ENCODE measurements at places on chromosomes 1 and 21.

GRCh38 chr1:9703165-9703509, 51.6 kb downstream of the PIK3CD start:
- no peak for DNase-seq

- no peak for DNase-seq
These were observed 145.5 kb downstream of the ETS2 start for GRCh38 chr21:38951095-38951730.

DNA sequence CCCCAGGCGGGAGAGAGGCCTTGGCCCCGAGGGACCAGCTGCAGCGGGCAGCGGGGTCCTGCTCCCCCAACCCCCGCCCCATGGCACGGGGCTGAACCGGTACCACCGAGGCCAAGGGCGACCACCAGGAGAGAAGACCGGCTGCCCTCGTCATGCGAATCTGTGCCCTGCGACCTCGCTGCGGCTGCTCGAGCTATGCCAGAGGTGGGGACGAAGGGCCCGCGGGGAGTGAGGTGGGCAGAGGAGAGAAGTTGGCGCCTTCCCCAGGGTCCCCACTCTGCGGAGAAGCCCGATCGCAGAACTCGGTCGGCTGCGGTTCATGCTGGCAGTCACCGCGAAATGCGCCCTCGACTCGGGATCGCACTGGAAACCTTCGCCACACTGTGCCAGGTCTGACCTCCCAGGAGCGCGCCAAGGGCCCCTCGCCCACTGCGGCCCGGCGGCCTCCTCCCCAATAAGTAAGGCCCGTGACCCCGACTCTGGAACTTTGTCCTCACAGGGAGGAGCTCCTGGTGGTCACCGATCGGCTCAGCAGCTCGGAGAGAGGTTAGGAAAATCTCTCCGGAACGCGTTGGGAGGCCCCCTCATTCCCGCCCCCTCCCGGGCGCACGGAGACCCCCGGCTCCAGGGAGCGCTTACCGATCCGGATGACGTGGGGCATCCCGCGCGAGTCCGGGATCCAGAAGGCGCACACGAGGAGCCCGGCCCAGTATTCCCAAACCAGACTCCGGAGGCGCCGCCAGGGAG, 787 bp downstream of the GRIK3 start:
- DNase-seq, result no peak

GRCh38 chr1:87684713-87685205, 356.1 kb downstream of the LMO4 start:
- no peak for DNase-seq

- DNase-seq, result no peak
These were observed 156.4 kb upstream of the COL6A1 start for GRCh38 chr21:45825219-45825618.

DNA sequence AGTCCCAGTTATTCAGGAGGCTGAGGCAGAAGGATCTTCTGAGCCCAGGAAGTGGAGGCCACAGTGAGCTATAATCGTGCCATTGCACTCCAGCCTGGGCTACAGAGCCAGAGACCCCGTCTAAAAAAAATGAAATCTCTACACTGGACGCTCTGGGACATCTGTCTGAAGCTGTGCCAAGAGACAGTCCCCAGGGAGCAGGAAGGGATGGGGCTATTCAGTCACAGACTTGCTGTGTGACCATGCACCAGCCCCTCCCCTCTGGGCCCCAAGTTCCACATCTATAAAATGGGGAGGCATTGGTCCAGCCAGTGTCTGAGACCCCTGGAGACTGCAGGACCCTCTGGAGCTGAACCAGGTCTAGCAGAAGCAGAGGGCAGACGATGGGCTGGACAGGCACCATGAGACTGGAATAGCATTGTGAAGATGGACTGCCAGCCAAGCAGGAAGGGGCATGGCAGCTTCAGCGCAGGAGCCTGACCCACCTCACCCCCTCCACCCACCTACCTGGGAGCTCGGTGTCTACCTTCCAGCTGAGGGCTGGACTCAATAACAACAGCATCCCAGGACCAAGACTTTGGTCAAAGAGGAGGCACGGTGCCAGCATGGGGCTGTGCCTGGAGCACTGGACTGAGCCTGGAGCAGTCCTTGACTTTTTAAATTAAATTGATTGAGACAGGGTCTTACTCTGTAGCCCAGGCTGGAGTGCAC, 1.4 kb downstream of the TMEM54 start:
- no peak for DNase-seq

GRCh38 chr1:154851392-154852177, 18.5 kb downstream of the KCNN3 start:
- DNase-seq, result no peak

DNA sequence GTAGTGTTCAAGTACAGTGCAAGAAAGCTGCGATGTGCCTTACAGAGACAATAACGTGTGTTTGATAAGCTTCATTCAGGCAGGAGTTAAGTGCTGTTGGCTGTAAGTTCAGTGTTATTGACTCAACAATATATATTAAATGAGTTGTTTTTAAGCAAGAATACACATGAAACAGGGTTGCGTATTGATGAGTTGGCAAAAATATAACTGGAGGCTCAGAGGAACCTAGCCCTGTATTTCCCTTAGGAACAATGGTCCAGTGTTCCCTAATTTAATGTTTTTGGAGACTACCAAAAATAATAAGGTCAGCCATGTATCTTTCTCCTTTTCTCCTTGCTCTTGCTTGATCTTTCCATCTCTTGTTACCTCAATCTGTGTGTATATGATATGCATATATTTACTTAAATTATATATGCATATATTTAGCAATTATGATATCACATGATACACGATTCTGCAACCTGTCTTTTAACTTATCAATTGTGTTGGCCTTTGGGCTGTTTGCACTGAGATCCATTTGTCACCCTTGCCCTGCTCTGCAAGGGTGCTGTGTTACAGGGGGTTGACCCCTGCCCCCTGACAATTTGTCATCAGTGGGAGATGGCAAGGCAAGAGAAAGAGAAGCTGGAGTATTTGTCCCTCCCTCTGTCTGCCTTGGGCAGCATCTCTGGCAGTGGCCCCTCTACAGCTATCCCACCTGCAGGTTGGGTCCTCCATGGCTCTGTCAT, 109.7 kb downstream of the FGGY start:
- DNase-seq, result no peak

GRCh38 chr1:22057861-22058260, 5.4 kb downstream of the CDC42 start:
- no peak for DNase-seq

DNA sequence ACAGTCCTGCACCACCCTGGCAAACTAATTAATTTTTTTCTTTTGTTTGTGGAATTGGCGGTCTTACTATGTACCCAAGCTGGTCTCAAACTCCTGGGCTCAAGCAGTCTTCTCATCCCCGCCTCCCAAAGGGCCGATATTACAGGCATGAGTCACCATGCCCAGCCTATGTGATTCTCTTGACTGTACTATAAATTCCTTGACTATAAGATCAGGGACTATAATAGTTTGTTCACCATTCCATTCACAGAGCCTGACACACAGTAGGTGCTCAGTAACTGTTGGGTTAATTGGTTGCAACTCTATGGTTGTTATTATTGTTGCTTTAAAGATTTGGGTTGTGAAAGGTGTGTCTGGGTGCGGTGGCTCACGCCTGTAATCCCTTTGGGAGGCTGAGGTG, 17.2 kb downstream of the DAP3 start:
- DNase-seq, result no peak

GRCh38 chr1:25046194-25046532, 116.1 kb upstream of the RUNX3 start:
- DNase-seq, result no peak

DNA sequence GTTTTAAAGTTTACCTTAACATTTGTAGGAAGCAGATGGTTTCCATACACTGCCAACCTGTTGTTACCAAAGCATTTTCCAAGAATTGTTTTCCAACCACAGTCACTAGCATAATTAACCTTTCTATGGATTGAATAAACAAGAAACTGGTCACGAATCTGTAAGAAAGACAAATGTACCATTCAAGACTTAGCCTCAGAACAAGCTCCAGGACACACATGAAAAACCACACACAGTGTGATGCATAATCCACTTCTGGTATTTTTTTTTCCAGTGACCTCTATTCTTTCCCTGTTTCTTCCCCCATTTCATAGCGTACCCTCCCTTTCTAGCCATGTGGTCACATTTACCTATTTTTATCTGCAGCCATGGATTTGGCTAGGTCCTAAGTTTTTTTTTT, 29.6 kb upstream of the C1orf87 start:
- no peak for DNase-seq

DNA sequence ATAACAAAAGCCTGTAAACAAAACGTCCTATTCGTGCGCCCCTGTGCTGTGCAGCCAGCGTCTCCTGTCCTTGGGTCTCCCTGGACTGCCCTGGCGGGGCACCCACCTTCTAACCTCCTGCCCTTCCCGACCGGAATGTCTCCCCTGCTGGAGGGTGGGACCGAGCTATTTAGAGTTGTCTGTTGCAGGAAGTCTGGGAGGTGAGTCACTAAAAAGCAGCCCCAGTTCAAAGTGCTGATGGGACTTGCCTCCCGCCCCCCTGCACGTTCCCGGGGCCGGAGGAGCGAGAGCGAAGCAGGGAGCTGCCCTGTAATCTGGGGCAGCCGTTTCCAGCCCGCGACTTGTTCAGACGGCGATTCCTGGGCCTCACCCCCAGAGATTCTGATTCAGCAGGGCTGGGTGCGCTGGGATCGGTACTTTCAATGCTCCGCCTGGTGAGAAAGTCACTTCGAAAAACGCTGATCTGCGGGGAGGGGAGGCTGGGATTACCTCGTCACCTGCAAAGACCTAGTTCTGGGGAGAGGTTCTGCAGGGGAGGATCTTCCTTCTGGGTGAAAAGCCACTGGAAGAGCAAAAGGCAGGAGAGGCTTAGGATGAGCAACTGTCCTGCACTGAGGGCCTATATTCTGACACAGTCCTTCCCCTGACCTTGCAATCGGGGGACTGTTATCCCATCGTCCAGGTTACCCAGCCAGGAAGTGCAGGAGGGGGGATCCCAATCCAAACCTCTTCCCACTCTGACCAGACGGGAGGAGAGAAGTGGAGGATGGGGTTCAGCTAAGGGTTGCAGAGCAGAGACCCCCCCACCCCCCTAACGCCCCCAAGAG, 1.2 kb upstream of the DHRS3 start:
- peak; percentile 42 for DNase-seq

GRCh38 chr1:41502912-41503311, 18.4 kb upstream of the EDN2 start:
- no peak for DNase-seq

GRCh38 chr1:209202830-209203532, 380.5 kb upstream of the CAMK1G start:
- no peak for DNase-seq

DNA sequence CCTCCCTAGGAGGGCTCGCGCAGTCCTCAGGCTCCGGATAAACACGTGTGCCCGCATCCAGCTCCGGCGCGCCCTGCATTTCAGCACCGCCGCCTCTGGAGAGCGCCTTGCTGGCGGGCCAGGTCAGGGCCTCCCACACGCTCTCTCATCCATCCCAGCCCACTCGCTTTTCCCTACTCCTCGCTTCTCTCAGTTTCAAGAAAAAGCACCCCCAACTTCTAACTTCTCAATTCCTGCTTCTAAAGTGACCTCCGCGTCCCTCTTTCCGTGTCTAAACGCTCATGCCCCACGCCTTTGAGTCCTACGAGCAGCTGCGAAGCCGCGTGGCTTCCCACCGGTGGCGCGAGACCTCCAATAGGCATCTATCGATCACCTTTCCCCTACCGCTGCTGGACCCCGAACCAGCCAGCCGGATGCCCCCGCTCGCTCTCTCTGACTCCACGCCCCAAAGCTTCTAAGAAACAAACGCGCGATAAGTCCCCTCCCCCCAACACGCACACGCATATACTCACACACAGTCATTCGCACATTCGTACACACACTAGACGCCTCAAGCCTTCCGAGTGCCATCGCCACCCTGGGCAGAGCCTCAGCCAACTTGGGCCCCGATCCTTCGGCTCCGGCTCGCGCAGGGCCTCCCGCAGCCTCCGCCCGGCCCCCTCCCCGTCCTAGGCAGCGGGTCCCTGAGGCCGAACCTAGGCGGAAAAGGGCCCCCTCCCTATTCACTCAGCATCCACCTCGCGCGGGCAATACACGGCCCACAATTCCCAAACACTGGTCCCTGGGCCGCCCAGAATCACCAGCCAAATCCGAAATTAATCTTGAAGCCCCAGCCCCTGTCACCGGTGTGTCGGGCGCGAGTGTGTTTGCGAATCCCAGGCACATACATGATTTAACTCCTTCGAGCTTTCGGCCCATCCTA, 1.1 kb downstream of the NMNAT2 start:
- DNase-seq, result peak; percentile 12

GRCh38 chr1:110433803-110434202, 17.1 kb upstream of the PROK1 start:
- DNase-seq, result no peak
